Stimulated activated CD8-positive, alpha-beta memory T cell treated with anti-CD3 and anti-CD28 coated beads, Interleukin-7, amount 100 ng/mL, for 24 hours (primary cell): ENCODE measurements at places on chromosomes 2 and 18.

DNA sequence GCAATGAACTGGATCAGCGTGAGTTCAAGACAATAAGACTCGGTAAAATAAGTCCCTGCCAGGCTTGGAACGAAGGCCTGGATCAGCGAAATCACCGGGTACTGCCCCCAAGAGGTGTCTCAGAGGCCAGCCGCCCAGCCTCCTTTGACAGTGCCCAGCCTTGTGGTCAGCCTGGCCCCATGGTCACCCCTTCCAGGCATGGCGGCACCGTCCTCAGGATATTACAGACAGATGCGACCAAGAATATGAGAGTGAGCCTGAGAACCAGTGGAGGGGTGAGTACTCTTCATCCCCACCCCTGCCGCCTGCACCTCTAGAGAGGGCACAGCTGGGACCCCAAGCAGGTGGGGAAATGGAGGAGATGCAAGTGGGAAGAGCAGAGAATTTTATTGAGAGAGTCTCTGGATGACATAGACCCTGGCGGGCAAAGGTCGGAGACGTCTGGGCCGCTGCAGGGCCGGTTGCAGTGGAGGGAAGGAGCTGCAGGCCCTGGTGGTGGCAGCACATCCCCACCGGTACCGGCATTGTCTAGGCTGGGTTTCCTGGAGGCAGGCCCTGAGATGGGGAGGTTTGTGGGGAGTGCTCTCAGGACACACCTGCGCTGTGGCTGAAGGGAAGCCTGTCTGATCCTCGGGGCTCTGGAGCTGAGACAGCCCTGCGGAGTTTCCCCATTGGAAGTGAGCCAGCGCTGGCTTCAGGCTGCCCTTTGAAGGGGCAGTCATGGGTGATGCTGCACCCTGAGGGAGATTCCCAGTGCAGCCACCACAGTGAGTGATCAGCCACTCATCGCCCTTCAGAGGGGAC is 190.0 kb downstream of the SEPTIN10 start:
- no peak for DNase-seq

- no peak for DNase-seq
Observed at GRCh38 chr2:138034536-138034935, 70.3 kb downstream of the HNMT start.

DNA sequence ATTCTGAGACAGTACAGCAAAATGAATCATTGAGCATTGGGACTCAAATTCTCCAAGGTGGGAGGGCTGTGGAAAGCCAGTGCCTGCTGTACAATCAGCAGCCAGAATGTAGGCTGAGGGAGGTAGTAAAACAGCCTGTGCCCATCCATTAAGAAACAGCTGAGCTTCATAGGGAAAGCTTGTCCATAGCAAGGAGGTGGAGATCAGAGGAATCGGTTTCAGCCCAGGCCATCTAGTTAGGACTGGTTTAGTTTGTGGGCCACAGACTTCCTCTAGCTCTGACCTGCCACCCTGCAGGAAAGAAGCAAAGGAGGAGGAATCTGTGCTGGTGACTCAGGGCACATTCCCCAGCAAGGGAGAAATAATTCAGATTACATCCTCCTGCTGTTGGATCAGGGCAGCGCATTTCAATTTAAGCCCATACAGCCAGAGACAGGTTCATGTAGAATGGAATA is 333.4 kb downstream of the SETBP1 start:
- no peak for DNase-seq

GRCh38 chr2:182824056-182824766 is 42.2 kb downstream of the FRZB start:
- no peak for DNase-seq

- DNase-seq: no peak
Observed at GRCh38 chr2:28904802-28905457, 10.5 kb downstream of the WDR43 start.

GRCh38 chr18:58101291-58101794 is 57.3 kb downstream of the NEDD4L start:
- no peak for DNase-seq

DNA sequence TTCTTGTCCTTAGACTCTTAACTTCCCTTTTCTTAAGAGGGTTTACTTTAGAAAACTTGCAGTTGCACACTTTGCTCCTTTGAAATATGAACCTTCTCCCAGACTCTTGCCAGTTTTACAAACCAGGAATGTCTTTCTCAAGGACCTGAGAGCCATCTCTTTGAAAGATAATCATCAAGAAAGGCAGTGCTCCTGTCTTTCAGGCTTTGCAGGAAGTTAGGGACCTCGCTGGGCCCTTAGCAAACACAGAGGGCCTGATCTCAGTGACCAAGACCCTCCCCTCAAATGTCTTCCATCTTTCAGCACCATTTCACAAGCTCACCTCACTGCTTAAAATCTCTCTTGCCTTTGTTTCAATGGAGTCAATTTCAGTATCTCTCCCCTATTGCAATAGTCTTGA is 32.0 kb upstream of the NYAP2 start:
- DNase-seq: no peak

DNA sequence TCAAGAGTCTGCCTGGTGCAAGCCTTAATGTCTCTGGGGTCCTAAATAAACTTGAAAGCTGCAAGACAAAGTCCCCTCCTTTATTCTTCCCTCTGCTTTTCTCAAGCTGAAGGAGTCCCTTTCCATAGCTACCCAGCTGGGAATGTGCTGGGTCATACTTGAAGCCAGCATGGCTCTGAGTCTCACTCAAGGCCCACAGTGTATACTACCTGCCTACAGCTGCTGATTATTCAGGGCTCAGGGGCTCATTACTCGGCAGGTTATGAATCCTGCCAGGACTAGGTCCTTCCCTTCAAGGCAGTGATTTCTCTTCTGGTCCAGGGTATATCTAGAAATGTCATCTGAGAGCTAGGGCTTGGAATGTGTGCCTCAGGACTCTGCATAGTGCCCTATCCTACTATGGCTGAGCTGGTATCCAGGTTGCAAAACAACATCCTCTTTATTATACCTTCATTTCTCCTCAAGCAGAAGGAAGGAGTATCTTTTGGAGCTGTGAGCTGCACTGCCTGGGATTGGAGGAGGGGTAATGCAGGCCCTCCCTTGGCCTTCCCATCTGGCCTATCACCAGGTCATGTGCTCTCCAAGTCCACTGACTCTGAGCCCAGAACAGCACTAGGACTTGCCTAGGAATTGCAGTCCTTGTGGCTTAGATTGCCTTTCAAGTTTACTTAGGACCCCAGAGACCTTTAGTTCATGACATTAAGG is 22.3 kb downstream of the IL1RN start:
- DNase-seq: no peak

GRCh38 chr18:79102886-79103285 is 33.7 kb downstream of the ATP9B start:
- DNase-seq: no peak

DNA sequence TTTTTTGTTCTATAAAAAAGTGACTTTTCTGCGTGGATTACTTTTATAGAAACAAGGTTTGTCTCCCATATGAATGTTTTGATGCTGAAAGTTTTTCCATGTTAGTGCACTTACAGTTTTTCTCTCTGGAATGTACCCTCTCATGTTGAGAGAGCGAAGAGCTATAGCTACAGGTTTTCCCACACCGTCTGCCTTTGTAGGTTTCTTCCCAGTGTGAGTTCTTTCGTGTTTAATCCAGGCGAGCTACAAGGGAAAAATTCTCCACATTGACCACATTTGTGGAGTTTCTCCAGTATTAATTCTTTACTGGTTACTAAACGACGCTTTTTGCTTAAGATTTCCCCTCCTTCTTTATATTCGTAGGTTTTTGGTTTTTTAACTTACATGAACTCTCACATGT is 85.1 kb downstream of the ACSL3 start:
- no peak for DNase-seq

DNA sequence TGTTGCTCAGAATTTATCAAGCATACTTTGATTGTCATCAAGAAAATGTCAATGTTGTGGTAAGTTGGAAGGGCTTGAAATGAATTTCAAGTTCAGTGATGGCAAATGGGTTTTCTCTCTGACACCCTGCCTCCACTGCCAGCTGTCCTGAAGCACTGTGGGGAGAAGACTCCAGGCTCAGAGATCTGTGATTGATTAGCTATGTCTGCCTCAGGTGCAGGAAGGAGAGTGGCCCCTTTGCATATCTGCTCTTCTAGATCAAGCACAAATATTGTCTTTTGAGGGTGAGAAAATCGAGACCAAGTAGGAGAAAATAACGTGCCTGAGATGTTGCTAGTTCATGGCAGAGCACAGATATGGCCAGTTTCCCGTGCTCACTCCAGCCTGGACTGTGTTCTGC is 178.8 kb upstream of the GLI2 start:
- DNase-seq: no peak

DNA sequence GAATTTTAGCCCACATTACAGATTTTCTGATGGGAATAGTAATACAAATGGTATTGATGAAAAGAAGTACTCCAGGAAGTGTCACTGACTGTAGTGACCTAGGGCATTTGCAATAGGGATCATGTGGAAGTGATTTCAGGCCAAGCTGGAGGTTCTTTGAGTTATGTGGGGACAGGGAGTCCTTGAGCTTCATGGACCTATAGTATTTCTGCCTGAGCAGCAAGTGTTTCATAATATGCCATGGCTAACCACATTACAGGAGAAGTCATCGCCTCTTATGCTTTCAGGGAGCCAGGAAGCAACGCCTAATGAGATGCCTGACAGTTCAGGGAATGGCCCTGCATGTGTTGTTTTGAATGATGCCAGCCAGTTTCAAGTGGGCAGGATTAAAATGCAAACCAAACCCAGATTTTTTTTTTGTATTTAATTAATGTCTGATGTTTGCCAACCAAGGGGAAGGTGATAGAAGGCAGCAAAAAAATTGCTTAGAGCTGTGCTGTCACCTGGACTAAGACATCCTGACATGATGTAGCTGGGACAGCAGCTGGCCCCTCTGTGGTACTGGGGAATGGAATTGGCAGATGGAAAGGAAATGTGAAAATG is 109.5 kb downstream of the RAPGEF4 start:
- DNase-seq: no peak

- DNase-seq: no peak
Observed at GRCh38 chr18:61854578-61855448, 38.0 kb downstream of the RNF152 start.
